ENCODE measurements at places on chromosomes 12 and 14.

GRCh38 chr12:120249875-120250795, 15.4 kb downstream of the PXN start:
- no peak for DNase-seq

DNA sequence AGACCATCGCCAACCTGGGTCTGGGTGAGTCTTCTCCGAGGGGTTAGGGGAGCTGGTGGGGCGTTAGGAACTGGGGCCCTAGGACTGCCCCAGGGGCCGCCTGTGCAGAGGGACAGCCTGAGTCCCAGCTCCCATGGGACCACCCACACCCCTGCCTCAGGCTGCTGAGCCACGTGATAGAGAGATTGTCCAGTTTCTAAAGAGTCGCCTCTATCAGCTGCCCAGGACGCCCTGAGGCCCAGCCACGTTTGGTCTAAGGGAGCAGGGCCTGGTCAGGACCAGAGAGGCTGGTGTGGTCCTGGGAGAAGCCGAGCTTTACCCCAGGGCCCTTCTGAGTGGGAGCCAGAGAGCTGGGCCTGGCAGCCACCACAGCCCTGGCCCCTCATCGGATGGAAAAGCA, 107.1 kb downstream of the LGMN start:
- no peak for DNase-seq

DNA sequence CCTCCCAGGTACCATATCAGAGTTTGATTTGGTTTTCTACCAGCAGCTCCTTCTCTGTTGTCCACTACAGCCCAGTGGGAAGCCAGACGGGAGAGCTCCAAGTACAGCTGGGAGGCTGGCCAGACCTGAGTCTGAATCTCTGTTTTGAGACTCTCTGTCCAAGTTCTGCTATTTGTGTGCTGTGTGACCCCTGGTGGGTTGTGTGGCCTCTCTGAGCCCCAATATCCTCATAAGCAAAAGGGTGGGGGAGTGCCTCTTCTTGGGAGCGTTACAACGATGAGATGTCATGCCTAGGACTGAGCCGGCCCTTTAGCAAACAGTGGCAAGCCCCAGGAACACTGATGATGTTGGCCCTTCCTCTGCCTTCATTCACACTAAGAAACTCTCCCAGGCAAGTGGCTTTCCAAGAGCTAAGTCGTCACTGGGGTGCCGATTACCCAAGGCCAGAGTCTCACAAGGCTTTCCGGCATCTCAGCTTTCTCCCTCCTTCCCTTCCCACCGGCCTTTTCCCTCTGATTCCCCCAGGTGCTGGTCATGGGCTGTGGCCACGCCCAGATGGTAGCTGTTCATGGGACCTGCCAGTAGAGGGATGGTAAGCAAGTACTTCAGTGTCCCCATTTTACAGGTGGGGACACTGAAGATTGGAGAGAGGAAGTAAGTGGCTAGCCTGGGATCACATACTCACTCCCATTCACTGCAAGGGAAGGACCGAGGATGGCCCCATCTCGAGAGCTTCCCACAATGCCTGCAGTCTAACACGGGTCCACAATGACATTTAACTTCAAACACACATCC, 47.7 kb downstream of the BCL11B start:
- DNase-seq: no peak

DNA sequence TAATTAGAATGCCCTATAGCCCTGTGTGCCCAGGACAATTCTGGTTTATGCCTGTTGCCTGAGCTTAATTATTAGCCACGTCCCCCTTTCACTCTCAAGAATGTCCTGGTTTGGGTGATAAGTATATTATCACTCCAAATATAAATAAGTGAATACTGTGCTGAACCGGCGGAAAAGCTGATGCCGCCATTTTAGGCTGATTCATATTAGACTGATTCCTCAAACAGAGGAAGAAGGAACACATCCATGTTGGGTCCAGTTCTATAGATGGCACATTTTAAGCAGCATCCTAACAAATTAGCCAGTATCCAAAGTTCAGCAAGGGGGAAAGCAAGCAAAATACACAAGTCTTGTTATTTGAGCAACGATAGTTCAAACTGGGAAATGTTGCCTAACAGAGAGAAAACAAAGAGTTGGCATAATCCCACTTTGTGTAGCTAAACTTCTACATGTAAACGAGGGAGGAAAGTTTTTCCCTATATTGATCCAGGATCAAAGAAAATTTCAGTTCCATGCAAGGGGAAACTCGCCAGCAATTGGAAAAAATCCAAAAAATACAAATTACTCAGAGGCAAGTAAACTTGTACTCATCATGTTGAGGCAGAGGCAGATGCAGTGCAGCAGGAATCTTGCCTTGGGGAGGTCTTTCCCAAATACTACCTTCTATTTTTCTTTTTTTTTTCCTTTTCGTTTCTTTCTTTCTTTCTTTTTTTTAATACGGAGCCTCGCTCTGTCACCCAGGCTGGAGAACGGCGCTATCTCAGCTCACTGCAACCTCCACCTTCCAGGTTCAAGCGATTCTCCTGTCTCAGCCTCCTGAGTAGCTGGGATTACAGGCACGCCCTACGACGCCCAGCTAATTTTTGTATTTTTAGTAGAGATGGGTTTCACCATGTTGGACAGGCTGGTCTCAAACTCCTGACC, 96.2 kb downstream of the ITPR2 start:
- peak; percentile 47 for DNase-seq

- DNase-seq: peak; percentile 76
Observed at GRCh38 chr12:105420659-105421240, 90.3 kb downstream of the C12orf75 start.

DNA sequence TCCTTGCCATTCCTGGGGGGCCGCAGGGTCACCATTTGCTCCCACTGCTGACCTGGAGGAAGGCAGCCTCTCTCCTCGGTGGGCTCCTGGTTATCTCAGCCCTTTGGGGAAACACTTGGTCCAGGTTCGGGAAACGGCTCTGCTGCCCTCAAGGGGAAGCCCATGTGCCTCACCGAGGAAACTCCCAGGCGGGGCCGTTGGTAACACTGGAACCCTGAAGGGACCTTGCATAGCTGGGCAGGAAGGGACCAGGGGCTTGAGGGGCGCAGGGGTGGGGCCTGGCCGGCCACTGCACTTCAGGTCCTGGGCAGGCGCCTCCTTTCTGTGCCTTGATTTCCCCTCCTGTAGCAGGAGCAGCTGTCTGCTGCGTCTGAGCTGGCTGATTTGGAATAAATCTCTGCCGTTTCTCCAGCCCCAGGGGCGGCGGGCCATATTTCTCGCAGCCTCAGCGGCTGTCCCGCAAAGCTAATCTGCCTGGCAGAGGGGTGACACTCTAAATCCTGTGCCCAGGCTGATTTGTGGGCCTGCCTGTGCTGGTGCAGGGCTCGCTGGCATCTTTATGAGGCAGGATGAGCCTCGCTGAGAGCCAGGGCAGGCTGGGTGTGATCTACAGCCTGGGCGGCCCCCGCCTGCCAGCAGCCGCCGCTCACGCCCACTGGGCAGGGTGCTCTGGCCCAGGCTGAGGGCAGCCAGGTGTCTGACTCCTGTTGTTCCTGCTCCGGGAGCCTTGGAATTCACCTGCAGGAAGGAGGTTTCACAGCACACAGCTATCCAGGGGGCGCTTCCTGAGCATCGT, 49.7 kb downstream of the KIF26A start:
- no peak for DNase-seq

GRCh38 chr12:11814374-11814773, 164.9 kb downstream of the ETV6 start:
- DNase-seq: peak; percentile 82

GRCh38 chr12:27958675-27959074, 13.9 kb downstream of the PTHLH start:
- no peak for DNase-seq

DNA sequence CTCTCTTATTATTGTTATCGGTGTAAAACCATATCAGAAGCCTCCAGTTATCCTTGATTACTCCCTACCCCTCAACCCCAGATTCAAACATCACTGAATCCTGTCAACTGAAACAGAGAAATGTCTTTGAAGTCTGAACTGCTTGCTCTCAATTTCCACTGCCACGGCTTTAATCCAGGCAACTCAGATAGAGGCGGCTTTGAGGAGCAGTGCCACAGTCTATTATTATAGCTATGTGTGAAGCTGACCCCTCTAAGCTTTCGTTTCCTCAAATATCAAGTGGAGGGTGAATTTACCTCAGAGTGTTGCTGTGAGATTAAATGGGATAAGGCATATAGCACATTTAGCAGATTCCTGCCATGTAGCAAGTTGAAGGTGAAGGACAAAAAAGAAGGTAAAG, 49.0 kb upstream of the PDE3A start:
- no peak for DNase-seq

DNA sequence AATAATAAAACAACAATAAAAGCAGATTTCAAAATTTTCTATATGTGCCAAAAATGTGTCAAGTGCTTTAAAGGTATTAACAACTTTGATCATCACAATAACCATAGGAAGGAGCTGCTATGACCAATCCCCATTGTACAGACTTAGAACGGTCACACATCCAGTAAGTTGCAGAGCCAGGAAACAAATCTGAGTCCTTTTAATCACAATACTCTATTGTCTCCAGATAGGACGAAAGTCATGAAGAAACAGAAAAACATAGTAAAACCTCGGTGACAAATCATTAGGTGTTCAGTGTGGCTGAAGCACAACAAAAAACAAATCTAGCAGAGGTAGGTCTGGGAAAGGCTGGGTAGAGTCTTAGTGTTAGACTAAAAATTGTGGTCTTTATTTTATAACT, 178.8 kb downstream of the GRIP1 start:
- no peak for DNase-seq

DNA sequence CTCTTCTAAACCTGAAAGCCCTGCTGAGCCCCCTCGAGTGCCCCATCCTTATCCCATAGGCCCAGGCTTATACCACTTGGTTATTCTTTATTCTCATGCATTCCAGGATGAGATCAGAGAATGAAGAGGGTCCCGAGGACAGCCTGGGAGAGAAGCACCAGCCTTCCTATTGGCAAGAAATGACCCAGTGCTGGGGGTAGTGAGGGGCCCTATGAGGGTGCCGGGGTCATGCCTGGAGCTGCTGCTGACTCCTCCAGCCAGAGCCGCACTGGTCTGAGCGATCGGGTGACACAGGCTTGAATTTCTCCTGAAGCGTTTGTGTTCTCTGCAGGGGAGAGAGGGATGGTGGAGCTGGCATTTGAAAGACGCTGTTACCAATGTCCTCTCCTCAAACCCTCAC, 18.1 kb downstream of the MORN3 start:
- DNase-seq: no peak

GRCh38 chr12:116563262-116563661, 4.1 kb downstream of the MAP1LC3B2 start:
- no peak for DNase-seq

DNA sequence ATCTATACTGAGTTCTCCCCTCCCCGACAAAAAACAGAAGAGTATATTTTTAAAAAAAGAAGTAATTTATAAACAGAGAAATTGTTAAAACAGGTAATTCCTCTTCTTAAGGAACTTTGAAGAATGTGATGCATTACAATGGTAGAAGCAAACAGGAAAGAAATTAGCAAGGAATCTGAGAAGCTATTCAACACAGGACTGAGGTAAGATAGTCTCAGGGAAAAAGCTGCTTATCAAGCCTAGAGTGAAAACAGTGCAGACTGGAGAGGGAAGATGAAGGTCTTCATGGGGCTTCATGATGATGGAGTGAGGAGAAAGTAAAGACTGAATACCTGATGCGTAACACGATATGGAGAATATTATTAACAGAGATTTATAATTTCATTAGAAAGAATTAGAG, 880.0 kb downstream of the SLC16A7 start:
- no peak for DNase-seq
